Ascending aorta (tissue), 2 donors: ENCODE measurements at places on chromosomes 6 and 20. TPM values are rescaled to one million over a fixed set of nuclear protein-coding genes. Genes with fewer than 3 reads are reported as not detected.

DNA sequence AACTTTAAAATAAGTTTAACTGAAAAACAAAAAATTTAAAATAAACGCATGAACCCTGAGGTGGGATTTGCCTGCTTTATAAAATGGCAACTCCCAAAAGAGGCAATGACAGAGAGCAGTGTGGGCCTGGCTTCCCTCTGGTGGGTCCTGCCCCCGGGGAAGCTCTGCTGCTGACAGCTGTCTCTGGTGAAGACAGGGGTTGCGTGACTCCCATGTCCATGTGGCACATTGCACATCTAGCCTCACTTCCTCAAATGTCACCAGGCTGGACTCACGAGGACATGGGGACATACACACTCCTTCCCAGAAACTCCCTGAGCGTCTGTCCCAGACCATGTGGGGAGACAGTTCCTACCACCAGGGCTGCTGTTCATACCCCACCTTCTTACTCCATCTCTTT is 66.2 kb downstream of the ABHD12 start:
- no peak overlapping the region for H3K4me3 ChIP-seq
- no peaks in the 10 kb centered on the region for H3K4me1 ChIP-seq
- H3K27me3 ChIP-seq, result no peaks in the 10 kb centered on the region
- H3K27ac ChIP-seq, result no peak overlapping the region
- H3K36me3 ChIP-seq, result peaks cover 8% of the 10 kb centered on the region
- peak; percentile 61 for DNase-seq

DNA sequence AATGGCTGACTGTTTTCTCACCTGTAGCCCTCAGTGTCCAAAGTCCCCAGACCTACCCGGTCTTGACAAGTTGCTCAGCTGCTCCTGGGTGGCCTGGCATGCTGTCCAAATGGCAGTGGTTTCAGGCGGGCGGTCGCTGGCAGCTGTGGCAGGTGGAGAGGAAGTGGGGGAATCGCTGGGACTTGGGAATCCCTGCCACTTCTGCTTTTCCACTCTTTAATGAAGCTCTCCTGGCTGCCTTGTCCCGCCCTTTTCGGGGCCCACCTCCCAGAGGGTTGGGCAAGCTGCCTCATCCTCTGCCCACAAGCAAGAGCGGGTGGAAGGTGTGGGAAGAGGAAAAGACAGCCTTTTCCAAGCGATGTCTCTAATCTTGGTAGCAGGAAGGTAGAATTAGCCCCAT is at the start of gene OCSTAMP:
Gene OCSTAMP, minus strand, starts transcription at position 194 of the 400 bp plus-strand sequence. Its CDS starts 94 bp downstream, at position 100.
- no peaks in the 10 kb centered on the region for H3K27me3 ChIP-seq
- no peak for DNase-seq
- H3K4me1 ChIP-seq, result no peaks in the 10 kb centered on the region
- H3K4me3 ChIP-seq, result no peak within 1 kb of the TSS

- H3K4me3 ChIP-seq, result no peak overlapping the region
- no peaks in the 10 kb centered on the region for H3K27me3 ChIP-seq
- no peaks in the 10 kb centered on the region for H3K36me3 ChIP-seq
- no peaks in the 10 kb centered on the region for H3K4me1 ChIP-seq
Measured at GRCh38 chr6:134636186-134636799, 313.6 kb downstream of the ALDH8A1 start.

- no peak overlapping the region for H3K4me3 ChIP-seq
- no peaks in the 10 kb centered on the region for H3K36me3 ChIP-seq
- H3K27ac ChIP-seq, result no peak overlapping the region
- H3K4me1 ChIP-seq, result peaks cover 12% of the 10 kb centered on the region
- no peaks in the 10 kb centered on the region for H3K27me3 ChIP-seq
- no peak for DNase-seq
Measured at GRCh38 chr6:36663504-36664446, 14.7 kb upstream of the CDKN1A start.

- no peaks in the 10 kb centered on the region for H3K36me3 ChIP-seq
- H3K4me3 ChIP-seq, result no peak overlapping the region
- DNase-seq, result no peak
- H3K27ac ChIP-seq, result no peak overlapping the region
- H3K4me1 ChIP-seq, result no peaks in the 10 kb centered on the region
Measured at GRCh38 chr20:32518593-32519380, 66.3 kb downstream of the NOL4L start.

DNA sequence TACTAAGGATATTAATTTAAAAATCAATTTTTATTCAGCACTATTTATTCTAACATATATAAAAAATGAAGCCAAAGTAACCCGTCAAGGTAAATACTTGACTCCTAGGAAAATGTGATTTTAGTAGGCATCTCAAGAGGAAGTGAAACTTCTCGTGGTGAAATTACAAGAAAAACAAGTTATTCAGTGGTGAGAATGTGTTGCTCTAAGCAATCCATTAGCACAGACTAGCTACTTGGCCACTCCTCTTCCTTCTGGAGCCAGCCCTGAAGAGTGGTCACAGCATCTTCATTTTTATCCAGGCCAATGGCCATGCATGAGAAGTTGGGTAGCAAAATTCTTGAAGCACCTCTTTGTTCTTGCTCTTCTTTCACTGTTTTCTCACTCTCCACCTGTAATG is 40.4 kb upstream of the GFRAL start:
- no peak for DNase-seq
- no peaks in the 10 kb centered on the region for H3K36me3 ChIP-seq
- H3K27me3 ChIP-seq, result no peaks in the 10 kb centered on the region
- H3K4me1 ChIP-seq, result no peaks in the 10 kb centered on the region
- H3K4me3 ChIP-seq, result no peak overlapping the region

GRCh38 chr6:1749041-1749440 is 139.3 kb downstream of the FOXC1 start:
- H3K4me3 ChIP-seq, result peak overlapping the region; percentile 58
- no peaks in the 10 kb centered on the region for H3K36me3 ChIP-seq
- H3K4me1 ChIP-seq, result peaks cover 10% of the 10 kb centered on the region
- no peaks in the 10 kb centered on the region for H3K27me3 ChIP-seq
- H3K27ac ChIP-seq, result no peak overlapping the region

DNA sequence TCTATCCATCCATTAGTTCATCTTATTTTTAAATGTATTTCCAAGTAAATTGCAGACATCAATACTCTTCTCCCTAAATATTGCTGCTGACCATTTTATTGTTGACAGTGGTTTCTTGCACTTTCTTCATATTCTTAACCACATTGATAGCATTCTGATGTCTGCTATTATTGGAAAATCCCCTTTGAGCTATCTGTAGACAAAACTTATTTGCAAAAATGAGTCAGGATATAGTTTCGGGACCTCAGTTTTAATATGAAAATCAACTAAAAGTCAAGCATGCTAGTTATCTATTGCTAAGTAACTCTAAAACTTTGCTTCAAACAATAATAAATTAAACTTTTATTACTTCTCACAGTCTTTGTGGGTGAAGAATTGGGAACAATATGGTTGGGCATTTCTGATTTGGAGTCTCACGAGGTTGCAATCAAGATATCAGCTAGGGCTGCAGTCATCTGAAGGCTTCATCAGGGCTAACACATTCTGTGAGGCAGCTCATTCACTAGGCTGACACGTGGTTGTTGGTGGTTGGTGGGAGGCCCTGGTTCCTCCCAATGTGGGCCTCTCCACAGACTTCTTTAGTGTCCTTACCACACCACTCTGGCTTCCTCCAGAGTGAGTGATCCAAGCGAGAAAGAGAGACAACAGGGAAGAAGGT is 32.7 kb downstream of the CD109 start:
- no peaks in the 10 kb centered on the region for H3K4me1 ChIP-seq
- no peak for DNase-seq
- no peak overlapping the region for H3K4me3 ChIP-seq
- H3K27ac ChIP-seq, result no peak overlapping the region
- H3K36me3 ChIP-seq, result no peaks in the 10 kb centered on the region

DNA sequence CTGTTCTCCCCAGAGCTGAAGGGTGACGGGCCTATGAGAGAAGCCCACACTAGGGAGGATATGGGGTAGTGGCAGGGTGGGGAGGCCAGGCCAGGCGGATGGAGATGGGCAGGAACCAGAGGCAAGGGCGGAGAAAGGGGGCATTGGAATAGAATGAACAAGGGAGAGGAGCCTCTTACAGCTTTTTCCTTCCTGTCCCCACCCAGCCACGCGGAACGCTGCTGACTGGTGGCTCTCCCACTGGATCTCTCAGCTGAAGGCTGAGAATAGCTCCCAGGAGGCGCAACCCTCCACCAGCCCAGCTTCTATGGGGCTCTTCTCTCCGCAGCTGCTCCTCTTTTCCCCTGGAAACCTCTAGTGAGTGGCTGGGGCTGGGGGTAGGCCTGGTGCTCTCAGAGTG is 10.8 kb downstream of the DLK2 start:
- DNase-seq, result no peak
- H3K4me3 ChIP-seq, result no peak overlapping the region
- H3K4me1 ChIP-seq, result no peaks in the 10 kb centered on the region
- peaks cover 87% of the 10 kb centered on the region for H3K36me3 ChIP-seq
- H3K27ac ChIP-seq, result no peak overlapping the region
- H3K27me3 ChIP-seq, result no peaks in the 10 kb centered on the region

DNA sequence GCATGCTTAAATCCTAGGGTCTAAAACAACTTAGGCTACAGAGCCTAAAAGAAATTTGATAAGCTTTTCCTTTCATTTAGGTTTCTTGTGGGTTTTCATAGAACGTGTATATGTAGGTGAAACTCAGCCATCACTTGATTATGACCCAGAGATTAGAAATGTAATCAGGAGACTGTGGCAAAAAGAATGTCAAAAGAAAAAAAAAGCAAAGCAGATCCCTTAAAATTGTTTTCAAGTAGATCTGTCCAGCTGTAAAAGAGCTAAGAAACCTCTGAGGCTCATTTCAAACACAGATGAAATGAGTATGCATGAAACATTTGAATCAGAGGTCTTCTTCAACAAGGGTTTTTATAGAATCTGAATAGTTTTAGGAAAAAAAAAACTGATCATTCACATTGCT is 341.3 kb upstream of the PRDM1 start:
- no peaks in the 10 kb centered on the region for H3K36me3 ChIP-seq
- DNase-seq, result no peak
- H3K4me1 ChIP-seq, result no peaks in the 10 kb centered on the region
- H3K4me3 ChIP-seq, result no peak overlapping the region
- H3K27ac ChIP-seq, result no peak overlapping the region
- no peaks in the 10 kb centered on the region for H3K27me3 ChIP-seq

DNA sequence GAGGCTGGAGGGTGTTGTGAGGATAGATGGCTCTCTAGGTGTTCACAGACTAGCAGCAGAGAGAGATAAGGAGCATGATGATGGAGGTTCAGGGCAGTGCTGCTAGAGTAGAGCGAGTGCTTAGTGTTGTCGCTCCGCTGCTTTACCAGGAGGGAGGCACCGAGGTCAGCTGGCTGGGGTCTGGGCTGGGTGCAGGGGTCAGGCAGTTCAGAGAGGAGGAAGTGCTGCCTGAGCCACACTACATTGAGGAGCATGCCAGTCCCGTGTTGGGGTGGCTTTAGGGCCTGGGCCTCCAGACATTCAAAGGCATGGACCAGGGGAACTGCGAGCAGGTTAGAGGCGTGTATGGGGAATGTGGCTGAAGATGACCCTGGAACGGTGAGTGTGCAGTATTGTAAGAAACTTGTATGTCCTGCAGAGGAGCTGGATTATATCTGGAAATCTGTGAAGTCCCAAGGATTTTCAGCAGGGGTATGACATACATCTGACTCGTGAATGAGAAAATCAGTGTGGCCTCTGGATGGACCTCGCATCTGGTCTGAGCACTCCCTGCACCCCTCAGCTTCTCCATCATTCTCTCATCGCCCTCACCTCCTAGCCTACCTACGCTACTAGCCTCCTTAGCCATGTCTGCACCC is 66.9 kb downstream of the IGF2R start:
- H3K4me3 ChIP-seq, result no peak overlapping the region
- H3K27me3 ChIP-seq, result no peaks in the 10 kb centered on the region
- peaks cover 11% of the 10 kb centered on the region for H3K4me1 ChIP-seq
- H3K27ac ChIP-seq, result peak overlapping the region; percentile 69

DNA sequence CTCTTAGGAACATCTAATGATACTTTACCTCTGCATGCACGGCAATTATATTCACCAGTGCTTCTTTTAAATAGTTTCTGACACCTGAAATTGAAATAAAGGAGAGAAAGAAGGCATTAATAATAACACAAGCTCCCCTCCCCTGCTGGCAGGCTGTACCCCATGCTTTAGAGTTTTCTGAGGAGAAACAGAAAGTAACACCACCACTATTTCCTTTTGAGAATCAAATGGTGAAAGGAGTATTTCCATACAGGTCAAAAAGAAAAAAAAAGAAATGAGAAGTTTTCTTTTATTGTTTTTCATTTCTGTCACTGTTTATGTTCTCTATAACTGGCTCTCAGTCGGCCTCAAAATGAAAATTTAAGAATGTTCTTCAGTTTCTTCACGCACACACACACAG is 108.1 kb downstream of the IRF4 start:
- H3K27me3 ChIP-seq, result no peaks in the 10 kb centered on the region
- no peak overlapping the region for H3K27ac ChIP-seq
- H3K4me3 ChIP-seq, result no peak overlapping the region

- no peak for DNase-seq
- no peaks in the 10 kb centered on the region for H3K36me3 ChIP-seq
- H3K4me3 ChIP-seq, result no peak overlapping the region
- H3K27me3 ChIP-seq, result no peaks in the 10 kb centered on the region
- H3K4me1 ChIP-seq, result no peaks in the 10 kb centered on the region
Measured at GRCh38 chr6:110037726-110038295, 59.7 kb downstream of the GPR6 start.

- DNase-seq, result no peak
- no peak overlapping the region for H3K4me3 ChIP-seq
- H3K36me3 ChIP-seq, result no peaks in the 10 kb centered on the region
- no peak overlapping the region for H3K27ac ChIP-seq
- no peaks in the 10 kb centered on the region for H3K27me3 ChIP-seq
Measured at GRCh38 chr6:121205569-121205968, 128.7 kb downstream of the TBC1D32 start.

DNA sequence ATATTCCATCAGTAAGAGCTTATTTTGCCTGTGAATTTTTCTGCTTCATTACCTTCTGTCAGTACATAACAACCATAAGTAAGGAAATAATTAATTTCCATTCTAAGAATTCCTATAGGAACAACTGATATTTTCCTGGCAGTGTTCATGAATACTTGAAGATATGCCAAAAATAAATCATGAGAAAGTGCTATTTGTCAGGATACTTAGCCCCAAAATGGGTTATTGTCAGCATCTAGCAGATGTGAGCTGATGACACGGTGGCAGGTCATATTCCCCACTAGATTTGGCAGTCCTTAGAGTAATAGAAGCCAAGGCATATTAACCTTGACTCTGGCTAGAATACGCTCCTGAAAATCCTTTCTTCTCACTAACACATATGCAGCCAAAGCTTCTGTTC is 43.2 kb upstream of the CRISP1 start:
- no peak overlapping the region for H3K27ac ChIP-seq
- H3K27me3 ChIP-seq, result no peaks in the 10 kb centered on the region
- no peaks in the 10 kb centered on the region for H3K36me3 ChIP-seq

ARFRP1 gene
- 50.8 TPM for total RNA-seq

PACRG gene
- total RNA-seq, result not detected

ZC3H12D gene
- 1.5 TPM for total RNA-seq

RNF144B gene
- 52.3 TPM for total RNA-seq
